ENCODE measurements at places on chromosomes 16 and 17. TPM values are rescaled to one million over a fixed set of nuclear protein-coding genes. Genes with fewer than 3 reads are reported as not detected.

DNA sequence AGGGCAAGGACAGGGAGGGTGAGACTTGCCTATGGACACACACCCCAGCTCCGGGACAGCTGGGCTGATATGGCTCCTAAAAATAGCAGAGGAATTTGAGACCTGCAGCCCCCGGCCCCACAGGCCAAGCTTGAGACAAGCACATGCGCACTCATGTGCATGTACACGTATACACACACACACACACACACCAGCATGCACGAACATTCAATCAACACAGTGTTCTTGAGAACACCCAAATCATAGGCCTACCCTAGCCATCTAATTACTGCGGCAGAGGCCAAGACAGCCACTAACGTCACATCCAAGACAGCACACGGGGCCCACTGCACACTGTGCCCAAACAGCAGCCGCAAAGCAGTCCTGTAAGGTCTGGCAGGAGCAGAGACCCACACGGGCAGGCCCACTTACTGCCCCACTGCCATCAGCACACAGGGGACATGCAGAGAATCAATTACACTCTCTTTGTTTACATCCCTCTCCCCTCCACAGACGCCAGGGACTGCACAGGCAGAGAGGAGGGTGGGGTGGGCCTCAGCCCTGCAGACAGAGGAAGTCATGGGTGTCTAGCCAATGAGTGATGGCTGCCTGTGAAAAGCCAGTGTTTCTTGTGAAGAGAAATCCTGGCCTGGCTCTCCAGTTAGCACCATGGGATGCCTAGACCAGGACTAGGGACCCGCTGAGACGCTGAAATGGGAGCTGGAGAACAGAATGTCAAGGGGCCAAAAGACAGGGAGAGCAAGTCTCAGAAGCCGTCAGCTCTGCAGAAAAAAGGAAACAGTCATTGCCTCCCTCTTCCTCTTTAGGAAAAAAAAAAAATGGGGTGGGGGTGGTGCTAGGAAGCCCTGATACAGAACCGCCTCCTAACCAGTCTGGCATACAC, 39.3 kb downstream of the MYO18A start:
- DNase-seq, result no peak

DNA sequence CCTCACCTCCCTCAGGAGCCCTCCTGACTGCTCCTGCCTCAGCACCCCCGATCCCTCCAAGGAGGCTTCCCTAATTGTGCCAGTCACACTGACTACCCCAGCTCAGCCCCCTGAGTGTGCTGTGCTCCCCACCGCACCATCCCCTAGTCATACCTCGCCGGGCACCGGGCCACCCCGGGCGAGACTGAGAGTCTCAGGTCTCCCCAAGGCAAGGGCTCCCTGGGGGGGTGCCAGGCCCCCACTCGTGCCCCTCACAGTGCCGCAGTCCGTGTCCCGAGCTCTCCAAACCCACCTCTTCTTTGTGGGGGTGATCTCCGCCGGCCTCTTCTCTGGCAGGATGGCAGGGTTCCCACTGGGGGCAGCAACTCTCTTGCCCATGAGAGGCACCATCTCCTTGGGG, 3.2 kb downstream of the TRPV3 start:
- no peak for DNase-seq

GRCh38 chr16:84661418-84662060, 13.2 kb downstream of the KLHL36 start:
- DNase-seq, result no peak

- peak; percentile 52 for DNase-seq
Observed at GRCh38 chr16:69150146-69150865, 17.9 kb downstream of the UTP4 start.

GPR139 gene
- total RNA-seq, result not detected

DNA sequence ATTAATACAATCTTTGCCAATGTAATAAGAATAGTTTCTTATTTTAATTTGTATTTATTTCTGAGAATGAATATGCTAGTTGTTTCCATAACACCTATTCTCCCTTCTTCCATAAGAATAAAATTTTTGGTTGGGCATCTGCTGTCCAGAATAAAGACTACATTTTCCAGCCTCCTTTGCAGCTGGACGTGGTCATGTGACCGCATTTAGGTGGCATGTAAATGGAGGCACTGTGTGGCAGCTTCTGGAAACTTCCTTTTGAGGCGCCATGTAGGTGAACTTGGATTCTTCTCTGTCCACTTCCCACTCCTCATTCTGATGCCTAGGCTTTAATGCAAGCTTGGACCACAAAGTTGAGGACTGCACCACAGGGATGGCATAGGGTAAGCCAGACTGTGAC, 215.4 kb upstream of the AXIN2 start:
- no peak for DNase-seq

- no peak for DNase-seq
Observed at GRCh38 chr16:84854759-84855158, 35.0 kb downstream of the CRISPLD2 start.

- DNase-seq, result no peak
Observed at GRCh38 chr16:22075043-22075757, 17.1 kb upstream of the VWA3A start.

DNA sequence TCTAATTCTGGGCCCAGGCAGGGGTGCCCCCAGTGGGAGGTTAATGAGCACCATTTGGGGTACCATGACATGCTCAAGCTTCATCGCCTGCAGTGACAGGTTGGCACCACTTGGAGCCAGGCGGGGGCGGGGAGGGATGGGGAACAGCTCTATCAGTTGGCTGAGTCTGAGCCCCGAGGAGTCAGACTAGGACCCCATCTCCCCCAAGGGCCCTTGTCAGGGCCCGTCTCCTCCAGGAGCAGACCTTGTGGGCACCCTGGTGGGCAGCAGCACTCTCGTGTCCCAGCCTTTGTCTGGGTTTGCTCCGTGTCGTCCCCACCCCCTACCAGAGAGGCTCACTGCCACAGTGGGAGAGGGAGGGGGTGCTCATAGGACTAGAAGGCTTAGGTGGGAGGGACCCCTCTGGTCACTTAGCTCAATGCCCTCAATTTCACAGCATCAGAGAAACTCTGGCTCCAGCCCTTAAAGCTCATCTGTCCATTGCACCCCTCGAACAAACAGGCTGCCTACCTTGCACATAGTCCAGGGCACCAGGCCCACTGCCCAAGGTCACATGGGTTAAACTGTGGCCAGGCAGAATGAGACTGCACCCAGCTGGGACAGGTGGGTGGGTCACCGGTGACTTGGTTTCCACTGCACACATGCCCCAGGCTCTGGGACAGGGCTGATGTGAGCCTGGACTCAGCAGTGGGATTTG, 4.1 kb downstream of the PPP1R9B start:
- DNase-seq, result no peak

GRCh38 chr16:58428621-58429542, 36.6 kb downstream of the GINS3 start:
- no peak for DNase-seq

PRR29 gene
- total RNA-seq, result 0.20 TPM

- no peak for DNase-seq
Observed at GRCh38 chr16:1469693-1470201, 5.1 kb downstream of the CLCN7 start.

- no peak for DNase-seq
Observed at GRCh38 chr17:69246726-69247375, 18.2 kb upstream of the ABCA10 start.

NAE1 gene
- 70.2 TPM for total RNA-seq

DNA sequence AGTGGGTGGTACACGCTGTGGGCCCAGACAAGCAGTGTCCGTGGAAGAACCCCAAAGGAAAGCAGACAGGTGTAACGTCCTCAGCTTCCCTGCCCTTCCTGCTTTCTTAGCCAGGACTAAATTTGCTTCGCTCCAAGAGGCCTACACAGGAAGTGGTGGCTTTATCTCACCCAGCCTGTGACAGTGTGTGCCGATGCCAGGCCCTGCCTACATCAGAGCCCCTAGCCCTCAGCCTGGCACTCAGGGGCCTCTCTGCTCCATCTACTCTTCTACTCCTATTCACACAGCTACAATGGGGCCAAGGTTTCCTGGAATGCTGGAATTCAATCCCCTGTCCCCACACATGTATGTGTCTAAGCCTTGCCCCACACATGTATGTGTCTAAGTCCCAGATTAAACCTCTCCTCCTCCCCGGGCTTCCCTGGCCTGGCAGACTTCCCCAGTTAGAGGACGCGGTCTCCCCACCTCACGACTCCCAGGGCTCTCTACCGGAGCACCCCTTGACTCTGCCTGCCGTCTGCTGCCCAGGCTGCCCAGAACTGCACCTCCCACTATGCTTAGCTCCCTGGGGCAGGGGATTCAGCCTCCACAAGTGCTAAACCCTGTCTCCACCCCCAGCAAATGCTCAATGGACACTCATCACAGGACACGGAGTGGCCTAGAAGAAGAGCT, 8.2 kb downstream of the PGAP3 start:
- no peak for DNase-seq

WFIKKN1 gene
- 0.07 TPM for total RNA-seq

KRTAP1-5 gene
- total RNA-seq, result not detected

DNA sequence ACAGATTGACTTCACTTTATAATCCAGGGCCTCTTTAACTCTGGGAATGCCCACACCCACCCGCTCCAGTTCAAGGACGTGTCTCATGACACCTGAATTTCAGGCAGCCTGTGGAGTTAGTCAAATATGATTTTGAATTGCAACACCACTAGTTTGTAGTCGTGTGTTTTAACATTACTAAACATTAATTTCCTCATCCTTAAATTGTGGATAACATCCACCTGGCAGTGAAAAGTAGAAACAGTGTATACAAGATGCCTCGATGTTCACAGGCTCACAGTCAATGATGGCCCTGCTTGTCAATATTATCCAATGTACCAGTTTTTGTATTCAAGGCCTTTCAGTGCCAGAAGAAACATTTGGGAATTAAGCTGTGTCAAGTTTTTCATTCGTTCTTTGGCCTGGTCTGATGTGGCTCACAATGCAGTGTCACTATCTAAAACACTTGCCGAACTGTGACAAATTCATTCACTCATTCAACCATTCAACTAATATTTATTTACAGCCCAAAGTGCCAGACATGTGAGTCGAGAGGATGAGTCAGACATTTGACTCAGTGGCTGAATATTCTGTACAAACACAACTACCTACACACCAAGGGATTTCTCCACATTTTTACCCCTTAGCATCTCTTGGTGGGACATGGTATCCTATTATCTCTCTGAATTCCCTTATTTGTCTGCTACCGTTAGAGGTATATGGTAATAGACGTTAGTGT, 1.4 kb downstream of the MEIOB start:
- DNase-seq, result peak; percentile 2

GRCh38 chr16:74524926-74525325, 82.0 kb downstream of the GLG1 start:
- no peak for DNase-seq

- no peak for DNase-seq
Observed at GRCh38 chr16:23482778-23483177, 27.5 kb downstream of the GGA2 start.

KLHL36 gene
- 62.3 TPM for total RNA-seq

- DNase-seq, result no peak
Observed at GRCh38 chr16:13113741-13114140, 212.3 kb downstream of the SHISA9 start.

- DNase-seq, result no peak
Observed at GRCh38 chr17:37750768-37751475, 6.1 kb upstream of the HNF1B start.

KRTAP9-2 gene
- not detected for total RNA-seq

- DNase-seq, result no peak
Observed at GRCh38 chr17:44917456-44917855, 2.2 kb upstream of the GFAP start.

DNA sequence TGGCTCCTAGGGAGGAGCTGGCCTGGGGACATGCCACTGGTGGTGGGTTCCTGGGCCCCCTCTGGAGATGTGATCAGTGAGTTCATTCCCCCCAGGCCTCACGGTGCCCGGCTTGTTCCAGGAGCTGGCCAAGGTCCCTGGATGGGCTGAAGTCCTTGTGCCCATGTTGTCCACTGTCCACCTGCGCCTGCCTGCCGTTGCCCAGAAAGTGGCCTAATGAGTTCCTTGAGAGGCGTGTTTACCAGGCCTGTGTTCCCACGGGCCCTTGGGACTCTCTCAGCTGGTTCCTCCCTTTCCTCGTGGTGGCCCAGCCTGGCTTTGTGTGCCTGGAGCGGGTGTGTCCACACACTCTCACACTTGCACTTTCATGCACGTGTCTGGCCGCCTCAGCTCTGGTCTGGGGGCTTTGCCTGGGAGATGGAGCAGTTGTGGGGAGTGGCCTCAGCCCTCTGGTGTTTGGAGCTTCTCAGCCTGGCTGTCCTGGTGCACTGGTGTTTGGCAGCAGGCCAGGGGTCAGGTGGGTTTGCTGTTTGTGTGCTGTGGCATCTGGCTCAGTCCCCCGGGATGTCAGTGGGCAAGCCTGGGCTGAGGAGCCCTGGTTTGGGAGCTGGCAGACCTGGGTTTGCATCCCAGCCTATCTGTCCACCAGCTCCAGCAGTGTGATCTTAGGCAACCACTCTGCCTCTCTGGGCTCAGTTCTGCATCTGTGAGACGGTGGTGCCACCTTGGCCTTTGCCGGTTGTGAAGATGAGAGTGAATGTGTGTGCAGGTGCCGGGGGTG, 18.0 kb downstream of the ADCY7 start:
- no peak for DNase-seq

OR3A1 gene
- not detected for total RNA-seq

- peak; percentile 81 for DNase-seq
Observed at GRCh38 chr17:59372138-59372751, 40.8 kb downstream of the YPEL2 start.

DNA sequence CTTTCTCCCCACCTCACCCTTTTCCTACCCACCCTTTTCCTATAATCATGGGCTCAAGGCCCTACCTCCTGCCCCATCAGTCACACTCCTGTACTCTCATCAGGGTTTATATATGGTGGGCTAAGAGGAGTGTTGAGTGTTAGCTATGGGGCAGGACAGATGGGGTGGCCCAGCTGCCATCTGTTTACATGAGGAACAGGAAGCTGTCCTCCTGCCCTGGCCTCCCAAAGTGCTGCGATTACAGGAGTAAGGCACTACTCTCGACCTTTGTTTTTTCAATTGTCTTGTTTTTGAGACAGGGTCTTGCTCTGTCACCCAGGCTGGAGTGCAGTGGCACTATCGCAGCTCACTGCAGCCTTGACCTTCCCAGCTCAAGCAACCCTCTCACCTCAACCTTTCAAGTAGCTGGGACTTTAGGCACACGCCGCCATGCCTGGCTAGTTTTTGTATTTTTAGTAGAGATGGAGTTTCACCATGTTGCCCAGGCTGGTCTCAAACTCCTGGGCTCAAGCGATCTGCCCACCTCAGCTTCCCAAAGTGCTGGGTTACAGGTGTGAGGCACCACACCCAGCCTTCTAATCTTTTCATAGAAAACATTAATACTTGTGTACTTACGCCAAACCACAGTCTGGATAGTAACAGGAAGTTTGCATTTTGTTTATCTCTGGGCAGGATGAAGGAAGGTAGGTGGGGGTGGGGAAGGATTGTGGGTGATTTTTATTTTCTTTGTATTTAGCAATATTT, 1.6 kb downstream of the TRADD start:
- no peak for DNase-seq

NOG gene
- total RNA-seq, result 4.4 TPM

GRCh38 chr17:82106688-82107305, 8.8 kb upstream of the FASN start:
- no peak for DNase-seq

HOXB5 gene
- not detected for total RNA-seq

- no peak for DNase-seq
Observed at GRCh38 chr17:282912-283882, 69.4 kb downstream of the RPH3AL start.

AFMID gene
- 46.6 TPM for total RNA-seq

MGRN1 gene
- 24.4 TPM for total RNA-seq

DPEP2 gene
- not detected for total RNA-seq

Data from pulmonary artery endothelial cell (primary cell).